HL-60 (cell line): ENCODE measurements at places on chromosomes 3 and 15.

DNA sequence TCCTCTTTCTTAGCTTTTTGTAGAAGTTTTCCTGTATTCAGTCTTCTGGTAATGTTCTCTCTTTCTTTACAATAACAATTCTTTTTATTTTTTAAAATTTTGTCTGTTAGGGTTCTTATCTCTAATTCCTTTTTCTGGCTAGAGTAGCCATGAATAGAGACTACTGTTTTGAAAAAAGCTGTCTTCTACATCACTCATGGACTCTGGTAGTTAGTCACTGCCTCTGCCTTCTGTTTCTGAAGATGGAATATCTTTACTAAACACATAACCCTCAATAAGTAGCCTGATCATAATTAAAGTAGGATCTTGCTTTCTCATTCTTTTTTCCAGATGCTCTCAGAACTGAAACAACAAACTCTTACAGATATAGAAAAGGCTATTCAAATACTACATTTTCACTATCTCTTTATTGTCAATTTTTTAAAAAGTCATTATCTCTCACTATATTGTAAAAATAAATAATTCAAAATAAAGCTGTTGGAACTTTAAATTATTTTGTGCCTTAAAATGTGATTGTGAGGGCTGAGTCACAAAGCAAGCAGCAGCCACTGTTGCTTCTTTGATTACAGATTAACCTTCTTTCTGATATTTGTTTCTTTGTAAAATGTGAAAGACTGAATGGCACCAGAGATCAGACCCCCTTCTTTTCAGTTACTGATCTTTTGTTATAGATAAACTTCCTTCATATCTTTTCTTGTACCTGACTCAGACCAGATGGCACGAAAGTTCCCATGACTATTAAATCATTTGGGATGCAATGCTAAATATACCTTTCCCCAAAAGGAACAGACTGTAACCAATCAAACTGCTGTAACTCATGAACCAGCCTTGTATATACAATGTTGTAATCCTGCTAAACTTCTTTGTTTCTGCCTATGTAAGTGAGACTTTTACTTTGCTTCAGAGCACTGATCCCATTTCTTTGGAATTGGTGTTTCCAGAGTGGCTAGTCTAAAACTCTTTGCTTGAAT, 1159.5 kb downstream of the IGSF11 start:
- no peak for DNase-seq

- no peak for DNase-seq
Observed at GRCh38 chr3:80559701-80560100, 791.9 kb upstream of the ROBO1 start.

DNA sequence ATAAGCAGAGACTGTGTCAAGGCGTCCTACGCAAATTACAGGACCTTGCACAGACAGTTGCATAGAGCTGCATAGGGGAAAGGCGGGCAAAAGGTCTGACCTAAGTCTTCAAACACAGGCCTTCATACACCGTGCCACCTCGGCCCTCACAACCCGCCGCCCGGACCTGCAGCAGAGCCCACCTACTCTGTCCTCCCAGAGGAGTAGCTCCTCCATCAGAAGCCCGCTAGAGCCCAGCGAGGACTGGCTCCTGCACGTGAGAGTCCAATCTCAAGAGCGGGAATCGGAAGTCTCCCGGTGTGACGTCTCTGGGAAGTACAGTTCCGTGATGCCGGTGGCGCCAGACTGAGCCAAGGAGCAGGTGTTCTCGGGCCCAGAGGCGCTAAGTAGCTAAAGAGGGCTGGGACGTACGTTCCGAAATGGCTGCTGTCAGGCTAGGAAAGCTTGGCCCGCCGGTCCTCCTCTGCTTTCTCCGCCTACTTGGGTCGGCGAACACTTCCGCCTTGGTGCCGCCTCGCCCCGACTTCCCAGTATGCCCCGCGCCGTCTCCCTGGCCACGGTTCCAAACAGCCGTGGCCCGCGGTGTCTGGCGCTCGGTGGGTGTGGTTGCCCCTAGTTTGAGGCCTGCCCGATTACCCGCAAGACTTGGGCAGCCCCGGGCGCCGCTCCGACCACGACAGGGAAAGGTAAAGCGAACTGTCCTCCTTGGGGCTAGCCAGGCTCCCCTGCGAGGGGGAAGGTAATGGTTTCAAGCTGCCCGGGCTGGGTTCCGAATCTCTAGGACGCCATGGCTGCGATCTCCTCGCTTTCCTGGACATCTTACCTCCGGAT, at the start of the genes ASTE1 and NEK11:
TSS of gene ASTE1 (minus strand) at position 505 of the 831 bp plus-strand sequence. CDS start 1,519 bp downstream, outside the sequence.
TSS of gene NEK11 (plus strand) at position 557 of the 831 bp plus-strand sequence. CDS start 2,832 bp downstream, outside the sequence.
- DNase-seq, result peak; percentile 88

- DNase-seq, result no peak
Observed at GRCh38 chr3:14935592-14936345, 11.6 kb upstream of the NR2C2 start.

GRCh38 chr3:26100176-26100575, 310.3 kb downstream of the OXSM start:
- DNase-seq, result no peak

GRCh38 chr3:125257536-125257935, 45.0 kb upstream of the SLC12A8 start:
- peak; percentile 38 for DNase-seq
